ENCODE measurements at places on chromosomes 5 and 9.

DNA sequence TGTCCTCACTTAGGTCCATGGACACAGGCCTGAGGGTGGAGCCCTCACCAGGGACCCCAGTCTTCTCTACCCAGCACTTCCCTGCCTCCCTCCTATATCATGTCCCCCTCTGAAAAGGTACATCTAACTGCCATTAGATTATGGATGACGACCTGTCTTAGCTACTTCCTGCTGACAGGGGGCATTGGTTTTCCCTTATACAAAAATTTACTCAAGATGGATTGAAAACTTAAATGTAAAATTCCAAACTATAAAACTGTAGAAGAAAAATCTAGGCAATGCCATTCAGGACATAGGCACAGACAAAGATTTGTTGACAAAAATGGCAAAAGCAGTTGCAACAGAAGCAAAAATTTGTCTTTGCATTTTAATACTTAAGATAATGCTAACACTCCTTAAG lies 623.2 kb upstream of the FAM174A start:
- DNase-seq, result no peak

DNA sequence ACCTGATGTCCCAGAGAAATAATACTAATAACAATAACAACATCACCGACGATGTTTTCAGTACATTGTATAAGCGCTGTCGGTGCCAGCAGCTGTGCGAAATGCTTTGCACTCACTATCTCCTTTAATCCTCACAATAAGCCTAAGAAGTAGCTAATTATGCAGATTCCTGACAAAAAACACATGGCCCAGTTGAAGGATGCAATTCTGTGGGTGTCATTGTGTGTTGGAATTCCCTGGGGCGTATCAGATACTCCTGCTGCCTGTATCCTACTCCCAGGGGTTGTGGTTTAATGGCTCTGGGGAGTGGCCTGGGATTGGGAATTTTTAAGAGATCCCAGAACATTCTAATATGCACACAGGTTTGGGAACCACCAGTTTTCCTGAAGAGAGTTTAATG lies 154.0 kb downstream of the RGS3 start:
- no peak for DNase-seq

DNA sequence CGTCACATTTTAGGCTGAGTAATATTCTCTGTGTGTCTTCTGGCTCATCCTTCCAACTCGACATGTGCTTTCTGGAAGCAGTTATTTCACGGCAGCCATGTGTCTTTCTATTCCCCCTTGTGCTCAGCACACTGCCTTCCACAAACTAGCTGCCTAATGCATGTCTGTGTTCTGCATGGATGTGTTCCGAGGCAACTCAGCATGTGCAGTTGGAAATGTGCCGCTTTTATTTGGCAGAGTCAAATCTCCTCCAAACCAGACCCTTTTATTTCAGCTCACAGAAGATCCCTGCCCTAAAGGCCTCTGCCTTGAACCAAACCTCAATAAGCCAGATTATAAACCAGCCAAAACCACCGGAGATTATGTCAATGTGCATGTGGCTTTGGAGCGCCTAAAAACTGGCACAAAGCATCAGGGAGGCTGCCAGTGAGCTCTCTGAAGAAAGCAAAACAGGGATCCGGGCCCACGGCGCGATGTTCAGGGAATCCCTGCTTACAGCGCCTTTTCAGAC lies 360.2 kb downstream of the DEPDC1B start:
- no peak for DNase-seq

DNA sequence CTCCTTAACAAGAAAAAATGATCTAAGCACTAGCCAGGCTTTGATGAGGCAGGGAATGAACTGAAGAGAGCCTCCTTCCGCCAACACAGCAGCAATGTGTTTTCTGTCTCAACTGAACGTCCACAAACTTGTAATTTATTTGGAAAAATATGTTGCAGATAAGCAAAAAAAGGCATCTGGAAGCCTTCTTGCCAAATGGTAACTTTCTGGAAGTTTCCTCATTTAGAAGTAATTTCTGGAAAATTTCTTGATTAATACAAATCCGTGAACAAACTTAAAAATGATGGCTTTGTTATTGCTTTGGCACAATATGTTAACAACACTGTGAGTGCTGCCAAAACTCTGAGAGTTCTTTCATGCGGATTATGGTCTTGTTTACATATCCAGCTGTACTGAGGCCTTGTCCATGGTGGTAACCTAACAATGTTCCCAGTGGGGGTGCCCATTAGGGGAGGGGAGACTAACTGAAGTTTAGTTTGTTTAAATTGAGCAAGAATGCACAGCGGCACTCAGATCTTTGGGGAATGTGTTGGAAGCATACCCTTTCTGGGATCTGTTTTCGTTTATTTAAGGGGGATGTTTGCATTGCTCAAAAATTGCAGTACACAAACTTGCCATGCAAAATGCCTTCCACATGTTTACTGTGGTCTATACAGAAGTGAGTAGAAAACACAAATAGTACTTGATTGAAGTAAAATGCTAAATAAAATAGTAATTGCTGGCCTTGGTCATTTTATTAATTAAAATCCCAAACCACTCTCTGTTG lies 334.7 kb downstream of the NR2F1-AS1 start:
- peak; percentile 68 for DNase-seq

GRCh38 chr9:130142056-130142455 lies 30.1 kb upstream of the NCS1 start:
- DNase-seq, result no peak

DNA sequence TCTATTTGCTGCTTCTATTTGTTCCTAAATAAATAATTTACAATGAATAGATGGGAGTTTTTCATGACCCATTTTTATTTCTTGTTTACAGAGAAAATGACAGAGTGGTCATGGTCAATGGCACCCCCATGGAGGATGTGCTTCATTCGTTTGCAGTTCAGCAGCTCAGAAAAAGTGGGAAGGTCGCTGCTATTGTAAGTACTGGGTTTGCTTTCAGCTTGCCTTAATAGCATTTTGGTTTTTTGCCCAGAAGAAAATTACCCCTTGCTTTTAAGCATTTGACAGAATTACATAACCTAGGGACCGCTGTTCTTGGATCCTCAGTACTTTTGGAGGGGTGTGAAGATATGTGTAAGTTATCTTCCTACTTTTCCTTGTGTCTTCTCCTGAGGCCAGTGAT lies 44.1 kb downstream of the TJP2 start:
- no peak for DNase-seq
